T-helper 1 cell treated with Interleukin-12 subunit alpha and Interleukin-12 subunit beta and Interleukin-4 antibody, amounts not matched to agents 30 ng/mL and 1 ng/mL, for 36 hours (primary cell): ENCODE measurements at places on chromosomes 1 and 21. TPM values are rescaled to one million over a fixed set of nuclear protein-coding genes. Genes with fewer than 3 reads are reported as not detected.

Gene CYP4A11
- total RNA-seq: not detected in 2 replicates

Gene FCER1G
- 1.7 and 2.9 TPM in 2 replicates for total RNA-seq

Gene RSPH1
- not detected in 2 replicates for total RNA-seq

Gene KCNK1
- total RNA-seq: 1.2 and 1.3 TPM in 2 replicates

Gene FAM131C
- total RNA-seq: 1.2 and 1.3 TPM in 2 replicates

Gene NHLH1
- total RNA-seq: 0.85 and 0.93 TPM in 2 replicates

Gene EXTL1
- total RNA-seq: not detected in 2 replicates
